A172 (cell line): ENCODE measurements at places on chromosomes 12 and 14.

- no peak for DNase-seq
Measured at GRCh38 chr12:50203691-50204090, 36.5 kb upstream of the CERS5 start.

DNA sequence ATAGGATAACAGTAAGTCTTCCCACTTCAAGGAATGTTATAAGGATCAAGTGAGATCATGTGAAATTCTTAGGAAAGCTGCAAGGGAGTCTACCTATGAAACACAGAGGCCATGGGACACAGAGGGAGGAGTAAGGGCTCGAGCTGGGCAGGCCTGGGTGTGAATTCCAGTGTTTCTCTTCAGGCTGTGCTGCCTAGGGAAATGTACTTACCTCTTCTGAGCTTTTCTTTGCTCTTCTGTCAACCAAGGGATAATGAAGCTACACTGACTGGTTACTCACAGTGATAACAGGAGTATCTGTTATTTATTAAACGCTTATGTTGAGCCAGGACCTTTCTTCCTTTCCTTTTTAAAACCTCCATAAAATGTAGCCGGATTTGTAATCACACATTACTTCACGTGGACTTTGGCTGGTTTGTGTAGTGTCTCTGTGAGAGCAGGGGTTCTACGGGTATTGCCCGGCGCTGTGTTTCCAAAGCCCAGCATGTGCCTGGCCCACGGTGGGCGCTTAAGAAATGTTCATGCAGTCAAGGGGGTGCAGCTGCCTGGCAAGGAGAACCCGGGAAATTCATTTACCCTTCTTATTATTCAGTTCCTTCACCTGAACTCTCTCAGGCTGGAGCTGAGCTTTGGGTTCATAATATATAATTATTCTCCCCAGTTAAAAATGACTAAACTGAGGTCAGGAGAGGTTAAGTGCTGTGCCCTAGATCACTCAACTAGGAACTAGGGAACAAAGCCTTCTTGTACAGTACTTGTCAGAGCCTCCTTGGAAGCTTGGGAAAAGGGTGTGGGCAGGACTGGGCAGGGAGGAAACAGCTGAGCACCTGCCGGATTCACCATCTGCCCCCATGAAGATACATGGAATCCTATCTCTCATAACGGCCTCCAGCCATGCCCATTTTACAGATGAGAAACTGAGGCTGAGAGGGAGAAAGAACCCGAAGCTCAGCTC lies 214.2 kb downstream of the CACNA1C start:
- peak; percentile 35 for DNase-seq

GRCh38 chr14:96747006-96747405 lies 50.2 kb upstream of the VRK1 start:
- DNase-seq, result no peak

- DNase-seq, result peak; percentile 76
Measured at GRCh38 chr14:84036840-84037239, 1493.1 kb upstream of the FLRT2 start.

- DNase-seq, result no peak
Measured at GRCh38 chr14:101820283-101820798, 58.8 kb downstream of the PPP2R5C start.

- DNase-seq, result no peak
Measured at GRCh38 chr12:11667171-11667570, 17.7 kb downstream of the ETV6 start.

GRCh38 chr14:56147449-56147848 lies 29.2 kb downstream of the PELI2 start:
- DNase-seq, result no peak

GRCh38 chr12:118982302-118982701 lies 961 bp downstream of the SRRM4 start:
- no peak for DNase-seq

- no peak for DNase-seq
Measured at GRCh38 chr14:99213527-99213971, 58.4 kb downstream of the BCL11B start.

- no peak for DNase-seq
Measured at GRCh38 chr12:93135286-93136239, 206.5 kb upstream of the EEA1 start.

GRCh38 chr14:68469208-68469713 lies 323.6 kb downstream of the ZFP36L1 start:
- DNase-seq, result no peak

DNA sequence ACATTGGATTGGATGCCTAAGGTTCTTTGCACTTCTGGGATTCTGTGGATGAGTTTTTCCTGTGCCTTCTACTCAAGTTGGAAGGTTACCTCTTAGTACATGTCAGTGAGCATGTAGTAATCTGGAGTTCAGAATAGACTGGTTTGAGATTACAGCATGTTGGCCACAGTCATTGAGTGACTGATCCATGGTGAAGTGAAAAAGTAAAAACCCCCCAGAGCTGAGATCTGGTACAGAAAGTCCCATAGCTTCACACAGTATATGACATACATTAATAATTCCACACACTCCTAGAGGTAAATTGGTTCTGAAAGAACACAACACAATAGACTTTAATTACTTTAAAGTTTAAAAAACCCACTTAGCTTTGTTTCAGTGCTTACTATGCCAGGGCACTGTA lies 11.9 kb upstream of the CCND2 start:
- no peak for DNase-seq

DNA sequence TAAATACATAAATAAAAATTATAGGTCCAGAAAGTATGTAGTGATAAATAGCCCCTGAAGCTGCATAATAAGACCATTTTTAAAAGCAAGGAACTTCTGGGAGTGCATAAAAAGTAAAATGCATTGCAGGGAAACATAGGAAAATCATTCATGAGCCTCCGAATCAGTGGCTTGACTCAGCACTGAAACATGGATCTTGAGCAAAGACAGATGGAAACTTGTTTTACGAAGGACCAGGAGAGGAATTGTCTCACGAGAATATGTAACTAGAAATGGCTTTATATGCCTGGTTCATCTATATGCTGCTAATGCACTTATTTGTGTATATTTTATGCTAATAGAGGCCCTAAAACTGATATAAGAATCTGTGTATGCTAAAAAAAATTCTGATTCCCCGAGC lies 14.7 kb downstream of the TMEM30B start:
- DNase-seq, result no peak

DNA sequence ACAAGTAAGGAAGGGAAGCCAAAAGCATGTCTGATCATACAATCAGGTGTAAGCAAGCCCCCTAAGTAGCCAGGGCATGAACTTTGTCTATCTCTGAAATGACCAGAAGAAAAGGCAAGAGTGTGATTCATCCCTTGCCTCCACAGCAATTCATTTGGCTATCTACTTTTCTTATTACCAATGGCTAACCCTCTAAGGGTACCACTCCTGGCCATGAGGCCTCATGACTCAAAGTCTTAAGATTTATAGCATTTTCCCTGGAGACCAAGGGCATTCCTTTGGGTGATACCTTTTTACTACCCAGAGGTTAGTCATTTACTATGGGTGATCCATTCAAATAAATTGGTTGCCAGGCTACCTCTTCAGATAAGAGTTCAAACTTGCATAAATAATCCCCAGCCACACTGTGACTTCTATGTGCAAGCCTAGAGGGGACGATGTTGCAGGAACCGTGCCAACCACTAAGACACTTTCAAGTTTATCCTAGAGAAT lies 1.5 kb upstream of the LGALS3 start:
- DNase-seq, result peak; percentile 82

DNA sequence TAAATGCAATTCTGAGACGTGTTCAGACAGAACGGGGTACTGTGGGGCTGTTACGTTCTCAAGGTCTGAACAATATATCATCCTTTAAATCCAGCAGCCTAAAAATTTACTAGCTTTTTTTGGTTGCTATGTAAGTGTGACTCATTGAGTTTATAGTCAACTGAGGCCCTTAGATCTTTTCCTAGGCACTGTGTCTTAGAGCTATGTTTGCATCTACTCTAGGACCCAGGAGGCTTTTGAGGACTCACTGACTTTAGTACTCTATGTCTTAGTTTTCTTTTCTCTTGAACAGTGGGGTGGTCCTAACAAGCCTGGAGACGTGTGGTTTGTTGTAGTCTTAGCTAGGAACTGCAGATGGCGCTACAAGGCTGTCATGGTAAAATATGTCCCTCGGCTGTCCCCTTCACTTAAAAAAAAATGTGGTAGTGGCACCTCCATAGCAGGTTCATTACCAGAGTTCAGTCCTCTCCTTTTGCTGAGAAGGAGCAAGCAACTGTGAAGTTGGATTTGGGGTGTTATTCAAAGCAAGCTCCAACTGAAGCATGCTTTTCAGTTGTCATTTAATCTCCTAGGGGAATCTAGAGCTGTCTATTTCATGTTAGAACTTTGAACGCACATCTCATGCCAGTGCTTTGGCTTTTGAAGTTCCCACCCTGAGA lies 8.7 kb upstream of the SPATS2 start:
- DNase-seq, result peak; percentile 64

GRCh38 chr12:121806009-121806545 lies 2.3 kb downstream of the SETD1B start:
- no peak for DNase-seq
